ENCODE measurements at places on chromosomes 5 and 9.

DNA sequence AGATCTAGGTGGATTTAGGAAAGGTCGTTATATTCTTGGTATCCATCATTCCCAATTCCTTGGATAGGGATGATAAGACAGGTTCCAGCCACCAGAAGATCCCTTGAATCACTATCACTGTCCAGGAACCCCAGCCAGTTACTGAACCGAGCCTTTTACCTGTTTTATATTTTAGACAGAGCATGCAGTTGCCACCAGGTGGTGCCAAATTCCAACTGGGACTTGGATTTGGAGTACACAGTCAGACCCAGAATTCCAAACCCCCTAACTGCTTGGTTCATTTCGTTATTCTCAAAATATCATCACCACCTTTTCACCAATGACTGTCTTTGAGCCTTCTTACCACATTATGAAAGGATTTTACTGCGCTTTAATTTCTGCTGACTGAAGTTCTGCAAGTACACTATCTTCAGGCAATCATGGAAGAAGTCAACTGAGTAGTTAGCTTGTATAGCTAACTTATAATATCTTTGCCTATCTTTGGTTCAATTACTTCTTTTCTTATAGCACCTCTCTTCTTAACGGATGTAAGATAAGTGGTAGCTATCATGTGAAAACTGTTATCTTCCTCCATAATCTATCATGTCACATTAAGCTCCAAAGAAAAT is 191.8 kb downstream of the PRR16 start:
- no peak for DNase-seq

DNA sequence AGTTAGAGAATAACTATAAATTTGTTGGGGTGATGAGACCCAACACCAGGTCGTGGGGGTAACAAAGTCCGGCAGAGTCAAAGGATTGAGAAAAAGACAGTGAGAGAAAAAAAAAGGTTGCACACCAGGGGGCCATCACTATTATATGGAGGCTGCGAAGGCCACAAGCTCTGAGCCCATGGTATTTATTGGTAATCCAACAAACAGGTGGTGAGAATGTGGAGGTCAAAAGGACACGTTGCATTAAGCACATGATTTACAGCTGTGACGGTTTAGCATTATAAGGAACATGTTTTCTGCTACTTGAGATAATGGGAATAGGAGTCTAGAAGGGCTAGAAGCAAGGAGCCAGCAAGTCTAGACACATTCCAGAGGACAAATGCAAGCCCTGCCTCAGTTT is 2202.2 kb upstream of the C9orf72 start:
- DNase-seq = no peak

- no peak for DNase-seq
Measured at GRCh38 chr9:125651576-125652232, 55.3 kb downstream of the MAPKAP1 start.

- no peak for DNase-seq
Measured at GRCh38 chr9:14077672-14078071, 236.3 kb downstream of the NFIB start.

DNA sequence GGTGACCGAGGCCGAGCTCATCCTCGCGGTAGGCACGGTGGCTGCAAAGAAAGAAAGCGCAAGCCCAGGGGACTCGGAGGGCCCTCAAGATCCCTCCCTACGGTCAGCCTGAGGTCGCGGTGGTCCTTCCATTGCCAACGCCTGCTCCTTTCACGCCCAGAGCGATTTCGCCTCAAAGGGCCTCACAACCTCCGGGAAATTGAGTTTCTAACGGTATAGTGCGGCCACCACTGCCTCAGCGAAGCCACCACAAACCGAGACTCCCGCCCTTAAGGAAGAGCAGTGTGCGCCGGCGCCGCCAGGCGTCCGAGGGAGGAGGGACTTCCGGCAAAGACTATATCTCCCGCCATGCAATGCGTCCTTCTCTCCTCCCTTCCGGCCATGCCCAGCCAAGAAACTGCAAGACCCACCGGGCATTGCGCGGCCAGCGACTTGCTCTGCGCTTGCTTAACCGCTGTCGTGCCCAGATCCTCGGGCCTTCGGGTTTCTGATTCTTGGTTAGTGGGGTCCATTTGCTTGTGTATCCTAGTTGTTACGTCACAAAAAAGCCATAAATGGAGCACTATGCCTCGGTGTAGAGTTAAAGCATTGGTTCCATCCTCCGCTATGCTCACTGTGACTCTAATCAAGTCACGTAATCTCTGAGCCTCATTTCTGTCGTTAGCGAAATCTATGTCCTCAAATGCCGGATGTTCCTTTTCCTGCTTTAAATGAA is at the start of gene HAUS6:
Gene HAUS6 (minus strand): TSS at position 274 of the 715 bp plus-strand sequence. CDS start 253 bp downstream, at position 21.
- peak; percentile 89 for DNase-seq

DNA sequence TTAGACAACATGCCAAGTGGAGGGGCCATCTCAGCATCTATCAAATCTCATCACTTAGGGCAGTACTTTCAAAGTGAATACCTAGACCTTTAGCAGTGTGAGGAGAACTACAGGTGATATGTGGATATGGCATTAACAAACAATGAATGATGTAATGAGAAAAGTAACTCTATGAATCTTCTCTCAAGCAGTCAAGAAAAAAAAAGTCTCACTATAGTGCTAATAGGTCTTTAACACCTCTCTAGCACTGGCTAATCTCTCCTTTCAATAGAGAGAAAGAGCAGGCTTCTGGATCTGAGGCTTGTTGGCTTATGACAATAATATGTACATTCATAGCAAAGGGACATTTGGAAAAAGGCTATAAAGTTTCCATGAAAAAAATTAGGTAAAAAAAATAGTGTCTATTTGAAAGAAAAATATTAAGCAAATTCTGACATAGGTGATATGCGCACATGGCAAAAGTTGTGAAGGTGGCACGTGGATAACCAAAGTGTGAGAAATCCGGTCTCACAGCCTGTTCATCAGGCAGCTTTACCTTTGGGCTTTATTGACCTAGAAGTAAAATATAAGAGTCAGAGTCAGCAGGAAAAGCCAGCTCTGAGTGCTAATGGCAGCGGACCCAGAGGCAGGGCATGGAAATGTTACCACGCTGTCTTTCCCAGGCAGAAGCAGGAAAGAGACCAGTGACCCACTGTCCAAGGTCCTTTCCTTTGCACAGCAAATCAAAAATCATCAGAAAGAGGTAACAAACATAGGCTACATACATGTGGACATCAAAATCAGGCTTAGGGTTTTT is 203.4 kb downstream of the EFNA5 start:
- DNase-seq = no peak

GRCh38 chr9:96071815-96072124 is 196.3 kb downstream of the ERCC6L2 start:
- DNase-seq = no peak

DNA sequence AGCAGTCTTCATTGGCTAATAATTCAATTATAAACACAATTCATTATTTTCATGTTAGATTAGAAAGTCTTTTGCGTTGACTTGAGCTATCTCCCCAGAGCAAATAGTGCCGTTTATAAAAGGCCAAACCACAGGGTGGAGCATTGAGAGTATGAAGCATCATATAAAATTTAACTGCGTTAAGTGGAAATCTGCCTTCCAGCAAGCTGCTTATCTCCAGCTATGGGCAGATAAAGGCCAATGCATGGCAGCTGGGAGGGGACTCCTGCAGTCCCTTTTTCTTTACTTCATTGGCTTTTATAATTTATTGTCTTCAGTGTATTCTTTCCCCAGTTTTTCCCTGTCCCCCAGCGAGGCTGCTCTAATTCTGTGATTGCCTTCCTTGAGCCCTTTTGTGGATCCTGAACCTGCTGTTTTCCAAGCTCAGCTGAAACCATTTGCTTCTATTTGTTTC is 113.7 kb downstream of the TMEM232 start:
- DNase-seq = no peak

DNA sequence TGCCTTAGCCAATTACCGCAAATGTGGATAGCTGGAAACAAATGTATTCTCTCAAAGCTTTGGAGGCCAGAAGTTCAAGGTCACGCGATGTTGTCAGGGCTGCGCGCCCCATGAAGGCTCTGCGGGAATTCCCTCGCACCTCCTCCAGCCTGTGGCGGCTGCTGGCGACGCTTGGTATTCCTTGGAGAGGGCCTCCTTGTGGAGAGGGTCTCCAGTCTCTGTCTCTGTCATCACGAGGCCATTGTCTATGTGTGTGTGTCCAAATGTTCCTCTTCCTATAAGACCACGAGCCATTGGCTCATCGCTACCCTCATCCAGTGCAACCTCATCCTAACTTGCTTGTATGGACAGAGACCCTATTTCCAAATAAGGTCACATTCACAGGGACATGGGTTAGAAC is 97.5 kb downstream of the ANKRD33B start:
- no peak for DNase-seq

DNA sequence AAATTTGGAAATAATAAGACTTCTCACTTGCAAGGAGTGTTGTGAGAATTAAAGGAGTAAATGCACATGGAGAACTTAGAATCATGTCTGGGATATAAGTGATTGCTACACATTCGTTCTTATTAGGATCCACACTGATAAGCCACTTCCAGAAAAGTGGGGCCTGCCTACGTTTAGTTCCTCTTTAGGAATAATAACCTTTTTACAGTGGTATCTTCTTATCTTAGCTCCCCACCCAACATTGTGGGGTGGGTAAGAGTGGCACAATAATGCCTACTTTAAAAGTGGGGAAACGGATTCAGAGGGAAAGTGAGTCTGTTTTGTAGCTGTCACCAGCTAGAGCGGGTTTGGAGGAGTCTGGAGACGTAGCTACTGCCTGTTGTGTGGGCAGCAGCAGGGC is 16.0 kb downstream of the DOCK2 start:
- DNase-seq = no peak

GRCh38 chr9:87682618-87683017 is 43.3 kb upstream of the CTSL start:
- no peak for DNase-seq

- DNase-seq = peak; percentile 19
Measured at GRCh38 chr9:99266255-99267023, 44.4 kb downstream of the SEC61B start.

- DNase-seq = no peak
Measured at GRCh38 chr9:36956908-36957307, 77.2 kb downstream of the PAX5 start.

DNA sequence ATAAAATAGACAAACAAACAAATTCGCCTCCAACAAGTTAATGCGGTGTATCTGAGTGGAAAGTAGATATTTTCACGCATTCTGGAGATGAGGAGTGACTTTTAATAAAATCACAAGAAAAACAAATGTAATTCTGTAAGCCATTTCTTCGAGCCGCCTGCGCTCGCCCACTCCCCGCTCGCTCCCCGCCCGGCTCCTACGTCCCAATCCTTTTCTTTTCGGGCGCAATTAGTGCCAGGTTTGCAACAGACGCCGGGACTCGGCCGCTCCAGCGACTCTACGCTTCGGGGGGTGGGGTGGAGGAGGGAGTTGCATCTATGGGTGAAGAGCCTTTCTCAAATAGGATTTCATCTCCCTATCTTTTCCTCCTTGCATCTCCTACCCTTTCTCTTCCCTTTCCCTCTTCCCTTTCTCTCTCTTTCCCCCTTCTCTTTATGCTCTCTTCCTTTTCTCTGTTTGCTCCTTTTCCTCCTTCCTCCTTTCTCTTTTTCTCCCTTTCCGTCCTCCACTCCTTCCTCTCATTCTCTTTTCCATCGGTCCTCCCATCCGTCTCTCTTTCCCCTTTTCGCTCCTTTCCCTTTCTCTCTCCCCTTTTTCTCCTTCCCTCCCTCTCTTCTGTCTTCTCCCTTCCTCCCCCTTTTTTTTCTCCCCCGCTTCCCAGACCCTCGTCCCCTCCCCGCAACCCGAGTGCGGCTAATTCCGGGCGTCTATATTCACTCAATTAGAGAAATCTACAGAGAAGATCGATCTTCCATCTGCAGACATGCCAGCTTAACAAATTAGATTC is 6.1 kb upstream of the OTP start:
- DNase-seq = no peak

All from activated T-helper 1 cell treated with anti-CD3 and anti-CD28 coated beads, Interleukin-2, amount 50 U/mL, for 16 hours (primary cell).